WTC11 (cell line): ENCODE measurements at places on chromosomes 7 and 10.

- peaks cover 47% of the 10 kb centered on the region for H3K4me1 ChIP-seq
- peaks cover 86% of the 10 kb centered on the region for H3K27me3 ChIP-seq
- H3K4me3 ChIP-seq, result peak overlapping the region; percentile 78; the same call in 1 of the 2 replicates
- no peak for DNase-seq
- H3K36me3 ChIP-seq, result no peaks in the 10 kb centered on the region
- H3K27ac ChIP-seq, result no peak overlapping the region
Measured at GRCh38 chr10:22323538-22324305, 2.8 kb downstream of the BMI1 start.

DNA sequence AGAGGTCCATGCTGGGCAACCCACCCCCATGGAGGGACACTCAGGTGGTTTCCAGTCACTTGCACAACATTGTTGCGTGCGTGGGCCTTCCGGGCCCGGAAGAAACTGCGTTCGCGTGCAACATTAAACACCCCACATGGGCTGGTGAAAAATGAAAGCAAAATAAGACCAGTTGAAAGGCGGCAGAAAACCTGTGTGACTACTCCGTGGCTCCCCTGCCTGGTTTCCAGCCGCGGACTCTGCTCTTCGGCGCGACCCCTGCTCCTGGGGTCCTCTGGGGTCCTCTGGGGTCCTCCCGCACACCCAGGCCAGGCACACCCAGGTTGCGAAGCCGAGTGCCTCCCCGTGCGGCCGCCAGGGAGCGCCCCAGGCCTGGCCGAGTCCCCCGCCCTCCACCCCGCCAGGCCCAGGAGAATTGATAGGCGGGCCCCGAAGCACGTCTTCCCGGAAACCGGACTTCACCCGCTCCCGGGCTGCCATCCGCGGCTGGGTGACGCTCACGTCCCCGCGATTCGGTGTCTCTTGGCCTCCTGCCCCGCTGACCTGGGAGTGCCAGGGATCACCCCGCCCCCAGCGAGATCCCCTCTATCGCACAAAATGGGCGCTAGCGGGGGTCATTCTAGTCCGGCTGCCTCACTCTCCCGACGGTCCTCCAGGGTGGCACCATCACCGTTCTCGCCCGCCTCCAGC lies 1.9 kb upstream of the SH2D4B start:
- no peak overlapping the region for H3K4me3 ChIP-seq
- H3K27me3 ChIP-seq, result peaks cover 3% of the 10 kb centered on the region; the same call in 1 of the 2 replicates
- peaks cover 20% of the 10 kb centered on the region for H3K36me3 ChIP-seq
- DNase-seq, result peak; percentile 49
- no peak overlapping the region for H3K27ac ChIP-seq
- peaks cover 9% of the 10 kb centered on the region for H3K4me1 ChIP-seq

DNA sequence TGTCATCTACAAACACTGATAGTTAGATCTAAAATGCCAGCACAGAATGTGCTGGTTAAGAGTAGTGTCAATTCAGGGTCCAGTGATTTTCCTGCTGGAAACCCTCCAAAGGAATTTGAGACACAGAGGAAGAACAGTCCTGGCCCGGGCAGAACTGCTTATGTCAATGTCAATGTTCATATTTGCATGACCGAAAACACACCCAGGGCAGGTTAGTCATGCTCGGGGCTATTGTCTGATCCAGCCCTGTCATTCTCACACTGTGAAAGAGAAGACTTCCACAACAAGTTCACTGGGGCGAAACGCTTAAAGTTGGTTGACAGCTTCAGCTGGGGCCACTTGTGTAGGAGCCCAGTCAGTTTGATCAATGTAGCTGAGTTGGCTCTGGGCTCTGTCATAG lies 139.3 kb downstream of the C1GALT1 start:
- H3K4me3 ChIP-seq, result no peak overlapping the region
- H3K27ac ChIP-seq, result no peak overlapping the region
- H3K36me3 ChIP-seq, result no peaks in the 10 kb centered on the region
- DNase-seq, result no peak
- no peaks in the 10 kb centered on the region; the same call in 1 of the 2 replicates for H3K27me3 ChIP-seq

- DNase-seq, result no peak
- H3K36me3 ChIP-seq, result 0 out of 2 replicates have a peak, but pooled peaks cover 3% of the 10 kb centered on the region
- H3K27ac ChIP-seq, result no peak overlapping the region
- no peak overlapping the region for H3K4me3 ChIP-seq
- no peaks in the 10 kb centered on the region; the same call in 1 of the 2 replicates for H3K4me1 ChIP-seq
- no peaks in the 10 kb centered on the region for H3K27me3 ChIP-seq
Measured at GRCh38 chr10:96683065-96683464, 37.2 kb downstream of the PIK3AP1 start.

DNA sequence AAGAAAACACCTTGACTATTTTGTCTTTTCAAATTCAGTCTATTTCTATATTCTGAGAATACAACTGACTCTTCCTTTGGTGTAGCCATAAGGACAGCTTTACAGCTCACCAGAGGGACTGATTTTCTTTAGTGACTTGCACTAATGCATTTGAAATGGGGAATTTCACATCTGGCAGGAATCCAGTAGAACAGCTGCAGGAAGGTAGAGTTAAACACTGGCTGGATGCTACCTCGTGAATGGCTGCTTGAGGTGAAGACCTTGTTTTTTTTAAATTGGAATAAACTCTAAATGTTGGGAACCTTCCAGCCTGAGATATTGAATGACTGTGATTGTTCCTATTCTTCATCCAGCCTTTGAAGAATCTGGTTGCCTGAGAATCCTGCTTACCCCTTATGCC lies 139.5 kb upstream of the STK17A start:
- no peak overlapping the region for H3K27ac ChIP-seq
- no peak for DNase-seq
- no peaks in the 10 kb centered on the region; the same call in 1 of the 2 replicates for H3K27me3 ChIP-seq

GRCh38 chr7:148914208-148914777 lies 30.2 kb upstream of the EZH2 start:
- H3K36me3 ChIP-seq, result no peaks in the 10 kb centered on the region
- H3K27me3 ChIP-seq, result no peaks in the 10 kb centered on the region
- H3K4me3 ChIP-seq, result no peak overlapping the region
- DNase-seq, result no peak
- H3K27ac ChIP-seq, result no peak overlapping the region

- H3K4me3 ChIP-seq, result no peak overlapping the region
- no peaks in the 10 kb centered on the region for H3K36me3 ChIP-seq
- H3K27me3 ChIP-seq, result no peaks in the 10 kb centered on the region
- H3K27ac ChIP-seq, result no peak overlapping the region
- no peaks in the 10 kb centered on the region for H3K4me1 ChIP-seq
Measured at GRCh38 chr7:17948526-17949238, 8.4 kb upstream of the SNX13 start.

GRCh38 chr7:151456782-151457181 lies 16.8 kb upstream of the CRYGN start:
- peaks cover 18% of the 10 kb centered on the region for H3K36me3 ChIP-seq
- peaks cover 83% of the 10 kb centered on the region for H3K4me1 ChIP-seq
- peak overlapping the region; percentile 29; the same call in 1 of the 2 replicates for H3K4me3 ChIP-seq
- H3K27me3 ChIP-seq, result peaks cover 8% of the 10 kb centered on the region

- peaks cover 18% of the 10 kb centered on the region for H3K4me1 ChIP-seq
- DNase-seq, result no peak
- H3K4me3 ChIP-seq, result peak overlapping the region; percentile 91
- peaks cover 13% of the 10 kb centered on the region for H3K27me3 ChIP-seq
- peaks cover under 1% of the 10 kb centered on the region for H3K36me3 ChIP-seq
Measured at GRCh38 chr7:38178695-38179344, 775 bp downstream of the STARD3NL start.

DNA sequence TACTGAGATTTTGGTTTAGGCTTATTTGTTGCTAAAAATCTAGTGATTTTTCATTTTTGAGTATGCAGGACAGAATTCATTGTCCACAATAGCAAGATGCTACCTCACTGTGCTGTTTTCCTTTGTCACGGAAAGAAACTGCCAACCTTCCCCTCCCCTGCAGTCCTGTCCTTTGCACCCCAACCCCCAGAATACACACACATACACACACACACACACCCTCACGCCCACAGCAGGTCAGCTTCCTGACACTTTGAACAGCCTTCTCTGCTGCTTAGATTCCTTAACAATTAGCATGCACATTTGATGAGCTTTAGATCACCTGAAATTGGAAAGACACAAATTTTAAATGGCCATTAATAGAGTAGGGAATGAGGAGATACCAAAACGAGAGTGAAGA lies 32.1 kb downstream of the ARMC3 start:
- H3K4me1 ChIP-seq, result peaks cover 2% of the 10 kb centered on the region; the same call in 1 of the 2 replicates
- no peak overlapping the region for H3K4me3 ChIP-seq
- H3K27me3 ChIP-seq, result no peaks in the 10 kb centered on the region
- H3K36me3 ChIP-seq, result no peaks in the 10 kb centered on the region

- H3K4me3 ChIP-seq, result no peak overlapping the region
- DNase-seq, result peak; percentile 76
- no peaks in the 10 kb centered on the region for H3K36me3 ChIP-seq
- no peak overlapping the region for H3K27ac ChIP-seq
- H3K4me1 ChIP-seq, result peaks cover 13% of the 10 kb centered on the region
- no peaks in the 10 kb centered on the region for H3K27me3 ChIP-seq
Measured at GRCh38 chr10:99560277-99561126, 27.8 kb downstream of the NKX2-3 start.

GRCh38 chr7:95669513-95669912 lies 73.2 kb upstream of the PDK4 start:
- no peaks in the 10 kb centered on the region for H3K4me1 ChIP-seq
- no peaks in the 10 kb centered on the region for H3K36me3 ChIP-seq
- no peak overlapping the region for H3K4me3 ChIP-seq
- no peak overlapping the region for H3K27ac ChIP-seq
- H3K27me3 ChIP-seq, result no peaks in the 10 kb centered on the region

GRCh38 chr10:84333864-84334451 lies 5.6 kb downstream of the CCSER2 start:
- H3K27me3 ChIP-seq, result no peaks in the 10 kb centered on the region
- no peaks in the 10 kb centered on the region for H3K36me3 ChIP-seq
- no peak for DNase-seq

GRCh38 chr7:28077616-28078015 lies 103.0 kb downstream of the JAZF1 start:
- no peak overlapping the region for H3K27ac ChIP-seq
- H3K4me1 ChIP-seq, result peaks cover 35% of the 10 kb centered on the region
- DNase-seq, result no peak

DNA sequence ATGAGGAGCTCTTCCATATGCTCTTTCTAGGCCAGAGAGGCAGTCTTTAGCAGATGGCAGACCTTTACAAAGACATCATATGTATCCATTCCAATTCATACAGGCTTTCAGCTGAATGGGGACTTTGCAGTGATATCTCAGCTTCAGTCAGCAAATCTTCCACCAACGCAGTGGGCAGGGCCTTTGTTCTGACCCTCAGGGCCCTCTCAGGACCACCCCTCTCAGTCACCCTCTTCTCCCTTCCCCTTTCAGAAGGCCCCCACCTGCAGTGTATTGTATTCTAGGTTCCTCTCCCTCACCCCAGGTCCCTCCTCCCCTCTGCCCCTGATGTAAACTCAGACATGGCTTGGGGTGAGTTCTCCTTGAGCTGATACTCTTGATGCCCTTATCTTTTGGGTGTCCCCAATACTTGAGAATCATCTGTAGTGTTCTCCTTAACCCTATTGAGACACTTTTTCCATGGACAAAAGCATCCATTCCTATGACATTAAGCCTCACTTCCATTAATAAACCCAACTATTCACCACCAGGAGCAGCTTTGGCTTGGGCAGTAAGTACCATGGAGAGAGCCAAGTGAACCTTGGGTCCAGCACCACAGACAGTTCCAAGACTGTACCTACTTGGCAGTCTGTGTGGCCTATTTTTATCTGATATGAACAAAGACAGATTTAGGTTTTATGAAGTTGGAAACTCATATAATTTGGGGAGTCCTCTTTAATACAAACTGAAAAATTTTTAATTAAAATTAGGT lies 62.7 kb downstream of the ADCYAP1R1 start:
- peak; percentile 46 for DNase-seq
- H3K27me3 ChIP-seq, result no peaks in the 10 kb centered on the region
- H3K36me3 ChIP-seq, result no peaks in the 10 kb centered on the region
- H3K27ac ChIP-seq, result no peak overlapping the region

DNA sequence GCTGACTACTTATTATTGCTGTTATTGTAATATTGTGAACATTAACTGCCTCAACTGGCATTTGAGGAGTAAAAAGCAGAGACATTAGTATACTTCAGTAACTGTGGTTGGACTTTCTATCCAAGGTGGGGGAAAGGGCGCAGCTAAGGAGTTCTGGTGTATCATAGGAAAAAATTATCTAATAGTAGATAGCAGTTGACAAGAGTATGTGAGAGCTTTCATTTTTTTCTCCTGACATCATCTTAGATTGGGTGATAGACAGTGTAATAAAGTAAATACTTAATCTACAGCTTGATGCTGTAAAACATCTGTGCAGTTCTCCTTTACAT lies 68.9 kb downstream of the PHTF2 start:
- H3K27ac ChIP-seq, result no peak overlapping the region
- H3K4me1 ChIP-seq, result peaks cover 22% of the 10 kb centered on the region
- no peak overlapping the region for H3K4me3 ChIP-seq
- peaks cover 17% of the 10 kb centered on the region for H3K36me3 ChIP-seq

- H3K27ac ChIP-seq, result no peak overlapping the region
- no peaks in the 10 kb centered on the region for H3K27me3 ChIP-seq
- no peak for DNase-seq
- no peaks in the 10 kb centered on the region for H3K36me3 ChIP-seq
- H3K4me3 ChIP-seq, result no peak overlapping the region
Measured at GRCh38 chr10:49023752-49024151, 84.1 kb upstream of the LRRC18 start.

DNA sequence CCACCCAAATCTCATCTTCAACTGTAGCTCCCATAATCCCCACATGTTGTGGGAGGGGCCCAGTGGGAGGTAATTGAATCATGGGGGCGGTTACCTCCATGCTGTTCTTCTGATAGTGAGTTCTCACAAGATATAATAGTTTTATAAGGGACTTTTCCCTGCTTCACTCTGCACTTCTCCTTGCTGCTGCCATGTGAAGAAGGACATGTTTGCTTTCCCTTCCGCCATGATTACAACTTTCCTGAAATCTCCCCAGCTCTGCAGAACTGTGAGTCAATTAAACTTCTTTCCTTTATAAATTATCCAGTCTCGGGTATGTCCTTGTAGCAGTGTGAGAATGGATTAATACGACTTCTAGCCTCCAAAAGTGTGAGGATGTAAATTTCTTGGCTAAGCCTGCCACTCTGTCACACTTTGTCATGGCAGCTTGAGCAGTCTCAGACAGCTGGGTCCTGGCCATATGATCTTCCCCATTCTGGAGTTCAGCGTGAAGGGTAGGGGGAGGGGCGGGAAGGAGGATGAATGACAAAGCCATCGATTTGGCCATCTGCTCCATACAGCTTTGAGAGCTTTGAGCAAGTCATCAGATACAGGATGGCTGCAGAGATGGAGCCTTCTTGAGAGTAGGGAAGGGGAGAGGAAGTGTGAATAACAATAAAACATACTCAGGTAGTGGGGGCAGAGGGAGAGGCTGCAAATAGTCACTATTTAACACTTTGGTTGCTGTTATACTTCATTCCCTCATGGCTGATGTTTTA lies 19.1 kb upstream of the INPP5F start:
- H3K4me1 ChIP-seq, result peaks cover 18% of the 10 kb centered on the region
- H3K27ac ChIP-seq, result 0 out of 2 replicates have a peak overlapping the region, but pooled peaks have one; percentile 17
- H3K4me3 ChIP-seq, result no peak overlapping the region
- DNase-seq, result no peak
- H3K36me3 ChIP-seq, result peaks cover 35% of the 10 kb centered on the region
